ENCODE measurements at places on chromosomes 7 and 10.

- no peak for DNase-seq
These were observed 156.3 kb downstream of the RTKN2 start for GRCh38 chr10:62112300-62112699.

DNA sequence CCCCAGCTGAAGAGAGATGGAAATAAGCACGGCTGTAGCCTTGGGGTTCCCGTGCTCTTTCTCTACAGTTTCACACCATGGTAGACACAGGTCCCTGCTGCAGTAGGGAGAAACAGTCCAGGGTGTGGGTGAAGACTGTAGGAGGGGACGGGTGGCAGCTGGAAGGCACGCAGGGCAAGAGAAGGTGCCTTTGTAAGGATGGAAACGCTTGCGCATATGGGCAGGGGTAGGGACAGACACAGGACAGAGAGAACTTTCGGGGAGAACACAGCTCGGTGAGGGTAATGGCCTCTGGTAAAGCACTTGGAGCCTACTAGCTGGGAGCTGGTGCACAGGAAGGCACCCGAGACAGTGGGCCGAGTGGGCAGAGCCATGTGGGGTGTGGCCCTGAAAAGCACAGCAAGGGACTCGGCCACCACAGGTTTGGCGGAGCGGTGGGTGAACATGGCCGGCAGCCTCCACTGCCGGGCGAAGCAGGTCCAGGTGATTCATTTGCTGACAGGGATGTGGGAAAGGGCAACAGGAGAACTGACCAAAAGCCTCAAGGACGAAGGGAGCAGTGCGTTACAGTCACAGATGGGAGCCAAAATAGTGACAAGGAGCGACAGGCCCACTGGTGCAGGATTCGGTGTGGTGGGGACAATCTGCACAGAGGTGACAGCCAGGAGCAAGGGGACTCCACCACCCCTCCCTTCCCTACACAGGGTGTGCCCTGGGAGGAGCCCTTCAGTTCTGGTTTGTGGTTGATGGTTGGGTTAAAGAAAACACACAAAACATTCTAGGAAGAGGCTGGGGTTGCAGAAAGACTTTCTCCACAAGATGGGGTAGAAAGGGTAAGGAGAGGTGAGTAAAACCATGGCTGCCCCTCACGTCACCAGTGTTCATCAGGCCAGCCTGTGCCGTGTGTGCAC, 97.1 kb downstream of the VOPP1 start:
- DNase-seq: no peak

DNA sequence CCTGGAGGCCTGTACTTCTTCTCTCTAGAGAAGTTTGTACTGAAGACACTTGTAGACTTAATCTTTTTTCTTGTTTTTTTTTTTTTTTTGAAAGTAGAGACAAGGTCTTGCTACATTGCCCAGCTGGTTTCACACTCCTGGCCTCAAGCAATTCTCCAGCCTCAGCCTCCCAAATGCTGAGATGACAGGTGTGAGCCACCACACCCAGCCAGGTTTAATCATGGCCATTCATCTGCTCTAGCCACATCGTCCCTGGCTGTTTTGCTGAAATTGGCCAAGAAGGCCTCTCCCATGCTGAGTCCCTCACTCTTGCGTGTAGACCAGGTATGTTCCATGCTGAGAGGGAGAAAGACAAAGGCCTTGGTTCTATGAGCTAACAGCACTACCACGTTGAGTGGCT, 176.2 kb downstream of the JCAD start:
- DNase-seq: no peak

DNA sequence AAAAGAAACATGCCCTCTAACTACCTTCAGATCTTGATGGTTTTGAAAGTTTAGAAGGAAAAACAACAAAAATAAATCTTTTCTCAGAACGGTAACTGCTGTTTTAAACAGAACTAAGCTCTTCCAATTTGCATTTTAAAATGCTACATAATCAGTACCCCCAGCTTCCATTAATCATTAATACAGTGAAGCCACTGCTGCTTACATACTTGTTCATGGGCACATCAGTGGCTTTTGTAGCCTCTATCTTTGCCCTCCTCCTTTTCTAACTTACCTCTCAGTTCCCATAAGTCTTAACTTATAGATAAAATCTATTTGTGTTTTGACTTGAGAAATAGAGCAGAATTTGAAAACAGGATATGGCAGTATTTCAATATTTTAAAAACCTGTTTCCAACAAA, 109.1 kb downstream of the POLL start:
- DNase-seq: no peak

DNA sequence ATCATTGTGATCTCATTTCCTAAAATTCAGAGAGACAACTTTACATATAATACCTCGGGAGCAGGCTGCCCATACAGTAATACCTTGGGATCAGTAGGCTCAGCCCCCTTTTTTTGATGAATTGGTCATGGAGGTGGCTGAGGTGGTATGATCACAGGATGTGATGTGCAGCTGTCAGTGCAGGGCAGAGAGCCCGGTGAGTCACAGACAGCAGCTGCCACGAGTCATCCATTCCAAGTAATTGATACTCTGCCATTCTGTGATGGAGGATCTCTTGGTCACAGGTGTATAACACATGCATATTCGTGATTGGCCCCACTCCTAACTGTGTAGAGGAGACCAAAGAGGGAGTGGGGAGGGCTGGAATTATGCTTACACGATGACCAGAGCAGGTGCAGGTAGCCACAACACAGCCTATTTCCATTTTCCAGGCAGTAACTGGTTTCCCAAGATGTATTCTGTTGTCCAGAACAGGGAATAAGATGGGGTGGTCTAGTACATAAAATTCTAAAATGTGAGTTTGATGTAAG, 14.1 kb downstream of the NRCAM start:
- DNase-seq: no peak

DNA sequence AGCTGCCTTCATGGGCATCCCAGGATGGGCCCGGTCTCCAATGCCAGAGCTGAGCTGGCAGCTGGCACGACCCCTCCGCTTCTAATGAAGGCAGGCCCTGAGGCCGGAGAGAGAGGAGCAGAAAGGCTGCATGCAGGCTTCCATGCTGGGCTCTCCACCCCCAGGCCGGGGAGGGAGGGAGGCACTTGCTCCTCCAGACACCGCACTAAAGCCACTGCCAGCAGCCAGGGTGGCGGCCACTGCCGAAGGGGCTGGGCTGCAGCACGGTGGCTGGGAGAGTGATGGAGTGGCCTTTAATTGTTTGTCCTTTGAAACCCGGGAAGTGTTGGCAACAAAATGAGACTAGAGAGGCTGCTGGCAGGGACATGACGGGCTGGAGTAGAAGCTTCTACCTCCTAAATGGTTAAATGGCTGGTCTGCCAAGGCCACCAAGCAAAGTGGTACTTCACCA, 236.5 kb downstream of the SKAP2 start:
- DNase-seq: no peak

- no peak for DNase-seq
These were observed 4.8 kb downstream of the ANK3 start for GRCh38 chr10:60384708-60385398.

- DNase-seq: no peak
These were observed 62.3 kb downstream of the RAMP3 start for GRCh38 chr7:45219801-45220435.

DNA sequence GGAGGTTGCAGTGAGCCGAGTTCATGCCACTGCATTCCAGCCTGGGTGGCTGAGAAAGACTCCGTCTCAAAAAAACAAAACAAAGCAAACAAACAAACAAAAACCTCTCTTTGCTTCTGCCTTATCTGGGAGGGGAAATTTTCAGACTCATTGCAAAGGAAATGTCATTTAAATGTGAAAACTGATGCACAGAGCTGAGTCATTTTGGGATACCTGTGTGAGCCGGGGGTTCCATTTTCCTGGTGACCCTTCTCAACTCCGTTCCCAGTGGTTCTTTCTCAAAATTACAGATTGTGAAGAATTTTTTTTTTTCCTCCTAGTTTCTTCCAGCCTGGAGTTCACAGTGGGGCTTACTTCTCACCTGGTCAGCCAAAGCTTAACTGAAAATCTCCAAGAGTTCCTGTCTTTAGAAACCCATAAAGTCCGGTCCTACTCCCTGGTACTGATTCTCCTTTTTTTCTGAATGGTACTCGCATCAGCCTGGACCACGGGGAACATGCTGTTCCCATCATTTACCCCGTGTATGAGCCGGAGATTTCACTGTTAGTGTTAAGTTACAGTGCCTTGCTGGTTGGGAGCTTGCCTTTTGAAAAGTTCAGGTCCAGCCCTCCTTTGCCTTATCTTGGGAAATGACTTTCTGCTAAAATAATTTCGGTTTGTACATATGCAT, 56.9 kb downstream of the RBM20 start:
- DNase-seq: no peak

- DNase-seq: no peak
These were observed 61.2 kb downstream of the TNRC18 start for GRCh38 chr7:5362466-5362865.

DNA sequence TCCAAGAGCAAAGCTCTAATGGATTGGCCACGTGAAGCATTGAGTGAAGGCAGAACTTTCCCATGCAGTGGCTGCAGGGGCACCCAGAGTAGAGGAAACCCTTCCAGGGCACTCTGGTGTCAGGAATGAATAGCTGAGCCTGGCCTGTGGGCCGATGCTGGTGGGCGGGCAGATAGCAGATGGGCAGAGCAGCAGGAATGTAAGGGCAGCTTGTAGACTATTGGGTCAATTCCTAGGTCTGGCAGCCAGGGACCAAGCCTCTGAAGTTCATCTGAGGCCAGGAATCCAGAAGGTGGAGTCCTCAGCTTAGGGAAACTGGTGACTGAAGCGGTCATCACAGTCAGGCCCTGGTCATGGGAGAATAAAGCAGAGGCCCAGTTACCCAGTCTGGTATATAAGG, 115.4 kb downstream of the TMEM178B start:
- no peak for DNase-seq

DNA sequence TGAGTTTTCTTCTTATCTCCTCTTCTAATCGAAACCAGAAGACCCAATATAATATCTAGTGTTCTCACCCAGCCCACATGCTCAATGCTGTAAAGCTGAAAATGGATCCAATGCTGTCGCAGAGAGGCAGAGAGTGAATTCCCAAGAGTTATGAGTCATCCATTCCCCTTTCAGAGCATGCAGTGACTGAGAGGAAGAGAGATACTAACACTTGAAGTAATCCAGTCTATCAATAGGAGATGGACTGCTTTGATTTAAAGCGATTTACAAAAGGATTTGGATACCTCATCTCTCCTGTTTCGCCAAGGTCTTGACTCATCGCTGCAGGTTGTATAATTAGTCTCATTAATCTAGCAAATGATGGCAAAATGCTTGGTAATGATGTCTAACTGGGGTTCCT, 41.5 kb upstream of the PRKCQ start:
- DNase-seq: no peak

GRCh38 chr10:96267234-96267705, 4.1 kb downstream of the BLNK start:
- DNase-seq: no peak

DNA sequence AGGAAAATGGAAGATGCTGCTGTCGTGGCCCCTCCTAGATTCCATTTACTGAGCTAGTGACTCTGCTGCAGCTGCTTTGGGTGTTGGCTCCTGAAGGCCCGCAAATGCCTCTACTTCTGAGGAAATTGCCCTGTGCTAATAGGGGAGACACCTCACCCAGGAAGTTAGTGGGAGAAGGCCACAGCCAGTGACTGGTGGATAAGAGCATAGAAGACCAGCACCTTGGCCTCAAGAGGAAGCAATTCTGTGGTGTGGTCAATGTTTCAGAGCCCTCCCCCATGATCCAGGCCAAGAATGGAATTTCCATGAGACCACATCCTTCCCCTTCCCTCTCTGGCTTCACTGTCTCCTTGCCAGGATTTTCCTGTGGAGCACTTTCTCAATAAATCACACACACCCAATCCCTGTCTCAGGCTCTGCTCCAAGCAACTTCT, 25.0 kb upstream of the FZD1 start:
- no peak for DNase-seq

- DNase-seq: no peak
These were observed 417 bp downstream of the RFC2 start for GRCh38 chr7:74253835-74254128.

GRCh38 chr7:44293561-44294324, 31.7 kb downstream of the CAMK2B start:
- no peak for DNase-seq

GRCh38 chr7:83547526-83547925, 101.4 kb downstream of the SEMA3E start:
- no peak for DNase-seq

DNA sequence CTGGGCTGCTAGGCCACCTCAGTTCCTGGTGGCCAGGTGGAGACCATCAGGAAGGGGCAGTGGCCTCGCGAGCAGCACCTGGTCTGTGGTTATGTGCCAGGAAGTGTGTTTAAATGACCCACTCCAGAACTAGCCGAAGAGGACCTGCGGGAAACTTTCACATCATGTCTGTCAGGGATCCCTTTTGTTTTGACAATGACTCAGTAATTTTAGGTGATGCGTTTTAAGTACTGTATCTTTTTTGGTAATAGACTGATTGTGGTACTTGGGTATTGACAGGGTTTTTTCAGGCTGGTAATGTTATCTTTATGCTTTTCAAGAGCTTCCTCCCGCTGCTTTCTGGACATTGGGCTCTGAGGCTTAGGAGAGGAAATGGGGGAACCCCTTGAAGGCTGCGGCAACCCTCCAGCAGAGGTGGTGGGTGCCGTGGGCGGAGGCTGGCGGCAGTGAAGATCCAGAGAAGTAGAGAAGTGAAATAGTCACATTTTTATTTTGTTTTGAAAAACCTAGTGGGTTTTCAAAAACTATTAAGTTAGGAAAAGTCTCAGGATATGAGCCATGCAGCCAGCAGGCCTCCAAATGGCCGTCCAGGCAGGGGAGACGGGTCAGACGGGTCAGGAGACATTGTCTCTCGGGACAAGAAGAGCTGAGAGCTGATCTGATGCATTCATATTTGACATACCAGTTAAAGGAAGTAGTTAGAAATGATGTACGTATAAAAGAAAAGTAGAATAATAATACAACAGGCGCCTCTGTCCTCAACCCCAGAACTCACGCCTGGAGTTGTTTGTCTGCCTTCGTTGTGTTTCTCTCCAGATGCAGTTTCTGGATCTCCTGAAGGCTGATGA, 27.7 kb downstream of the PPP2R2D start:
- DNase-seq: no peak

GRCh38 chr7:76211216-76211615, 9.5 kb downstream of the SRRM3 start:
- no peak for DNase-seq

- no peak for DNase-seq
These were observed 46.4 kb upstream of the HABP2 start for GRCh38 chr10:113506476-113506875.

GRCh38 chr10:26739071-26739631, 41.6 kb downstream of the PDSS1 start:
- DNase-seq: no peak
